ENCODE measurements at places on chromosomes 11 and 22.

DNA sequence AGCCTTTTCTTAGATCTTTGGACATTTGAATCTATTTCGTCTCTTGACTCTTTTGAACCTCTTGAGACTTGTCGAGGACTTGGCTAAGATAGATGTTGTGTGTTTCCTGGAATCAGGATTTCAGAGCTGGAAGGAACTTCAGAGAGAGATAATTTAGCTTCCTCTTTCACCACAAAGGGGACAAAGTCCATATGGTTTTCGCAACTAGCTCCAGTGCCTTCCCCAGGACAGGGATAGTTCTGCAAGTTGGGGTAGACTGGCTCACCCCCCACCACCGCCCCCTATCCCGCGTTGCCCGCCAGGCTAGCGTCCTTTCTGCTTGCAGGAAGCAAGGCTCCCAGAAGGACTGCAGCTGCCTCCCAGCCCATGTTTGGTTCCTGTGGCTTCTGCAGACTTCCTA is 75.7 kb upstream of the MYO18B start:
- DNase-seq, result no peak

- no peak for DNase-seq
Observed at GRCh38 chr11:110059706-110060463, 33.3 kb upstream of the ZC3H12C start.

- no peak for DNase-seq
Observed at GRCh38 chr11:66595245-66595904, 2.4 kb downstream of the CCS start.

DNA sequence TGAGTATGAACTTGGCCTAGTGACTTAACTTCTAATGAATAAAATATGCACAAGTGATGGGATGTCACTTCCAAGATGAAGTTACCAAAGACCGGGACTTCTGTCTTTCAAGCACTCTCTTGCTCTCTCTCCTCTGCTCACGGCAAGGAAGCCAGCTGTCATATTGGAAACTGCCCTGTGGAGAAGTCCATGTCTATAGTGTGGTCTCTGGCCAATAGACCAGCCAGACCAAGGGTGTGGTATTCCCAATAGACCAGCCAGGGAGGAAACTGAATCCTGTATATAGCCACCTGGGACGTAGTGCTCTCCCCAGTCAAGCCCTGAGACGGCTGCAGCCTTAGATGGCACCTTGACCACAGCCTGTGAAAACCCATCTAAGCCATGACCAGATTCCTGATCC is 93.2 kb upstream of the ALX4 start:
- DNase-seq, result no peak

DNA sequence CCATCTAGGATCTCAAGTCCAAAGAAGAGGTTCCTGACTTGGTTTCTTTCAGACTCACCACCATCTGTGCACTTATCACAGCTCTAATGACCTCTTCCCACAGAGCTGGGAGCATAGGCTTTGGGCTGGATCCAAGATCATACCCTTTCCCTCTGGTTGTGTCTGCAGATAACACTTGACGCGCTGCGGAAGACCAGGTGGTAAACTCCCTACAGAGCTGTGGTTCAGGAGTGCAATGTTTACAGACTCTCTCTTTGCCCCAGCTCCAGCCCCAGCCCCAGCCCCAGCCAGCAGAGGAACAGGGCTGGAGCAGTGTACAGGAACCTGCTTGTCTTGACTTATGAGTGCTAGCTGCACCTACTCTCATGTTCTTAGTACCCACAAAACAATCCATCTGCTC is 274.4 kb upstream of the SYN3 start:
- no peak for DNase-seq

GRCh38 chr11:16347928-16348685 is 8.2 kb downstream of the SOX6 start:
- DNase-seq, result no peak

GRCh38 chr11:133004369-133004768 is 527.9 kb downstream of the OPCML start:
- DNase-seq, result no peak

- DNase-seq, result no peak
Observed at GRCh38 chr11:69116671-69117070, 39.1 kb upstream of the SMIM38 start.

GRCh38 chr11:47980907-47981621 is 705 bp downstream of the PTPRJ start:
- peak; percentile 62 for DNase-seq

DNA sequence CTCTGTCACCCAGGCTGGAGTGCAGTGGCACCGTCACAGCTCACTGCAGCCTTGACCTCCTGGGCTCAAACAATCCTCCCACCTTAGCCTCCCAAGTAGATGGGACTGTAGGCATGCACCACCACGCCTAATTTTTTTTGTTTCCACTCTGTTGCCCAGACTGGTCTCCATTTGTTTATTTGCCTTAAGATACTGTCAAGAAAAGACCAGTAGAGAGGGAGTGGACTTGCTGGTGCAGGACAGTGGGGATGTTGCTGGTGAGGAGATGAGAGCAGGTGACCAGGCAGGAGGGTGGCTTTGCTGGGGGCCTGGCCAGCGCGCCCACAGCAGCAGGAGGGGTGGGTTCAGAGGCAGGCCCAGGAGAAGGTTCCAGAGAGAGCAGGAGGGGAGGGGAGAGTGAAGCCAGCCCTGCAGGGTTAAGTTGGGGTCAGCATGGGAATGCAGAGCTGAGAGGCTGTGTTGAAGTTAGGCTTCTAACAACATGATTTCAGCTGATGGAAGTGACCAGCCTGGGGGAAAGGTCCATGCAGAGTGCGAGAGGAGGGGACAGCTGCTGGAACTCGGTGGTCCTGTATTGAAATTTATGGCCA is 35.8 kb downstream of the NADSYN1 start:
- DNase-seq, result no peak

- DNase-seq, result no peak
Observed at GRCh38 chr22:47059701-47060161, 297.3 kb downstream of the TBC1D22A start.

DNA sequence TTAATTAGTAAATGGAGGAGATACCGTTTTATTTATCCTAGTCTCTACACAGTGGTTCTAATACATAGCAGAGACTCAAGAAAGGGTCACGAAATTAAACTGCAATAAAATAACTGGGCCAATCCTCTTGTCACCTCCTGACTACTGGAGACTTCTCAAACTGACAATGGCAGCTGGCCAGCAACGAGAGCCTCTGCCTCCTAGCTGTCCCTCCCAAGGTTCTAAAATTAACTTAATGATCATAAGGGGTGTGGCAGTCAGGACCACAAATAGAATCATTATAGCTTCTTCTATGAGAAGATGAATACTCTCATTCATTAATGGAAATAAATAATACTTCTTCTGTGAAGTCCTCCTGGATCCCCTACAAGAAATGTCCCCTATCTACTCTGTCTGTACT is 63.8 kb upstream of the APOA1 start:
- DNase-seq, result no peak

GRCh38 chr11:112227471-112227870 is 1.2 kb downstream of the PTS start:
- no peak for DNase-seq

DNA sequence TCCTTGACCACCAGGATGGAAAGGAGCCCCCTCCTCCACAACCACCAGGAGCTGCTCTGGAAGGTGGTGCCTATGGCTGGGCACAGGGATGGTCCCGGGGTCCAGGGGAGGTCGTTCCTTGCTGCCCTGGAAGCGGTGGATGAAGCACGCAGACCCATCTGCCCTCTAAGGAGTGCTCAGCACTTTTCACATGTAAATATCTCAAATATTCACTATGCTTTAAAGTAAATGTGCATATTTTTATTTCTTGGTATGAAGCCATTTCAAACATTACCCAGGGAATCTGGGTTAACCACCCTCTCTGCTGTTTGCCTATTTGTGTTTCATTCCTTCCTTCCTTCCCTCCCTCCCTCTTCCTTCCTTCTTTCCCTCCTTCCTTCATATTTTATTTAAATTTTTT is 21.7 kb downstream of the SPATA19 start:
- DNase-seq, result no peak

- no peak for DNase-seq
Observed at GRCh38 chr11:121810291-121810690, 305.7 kb downstream of the BLID start.

- DNase-seq, result peak; percentile 92
Observed at GRCh38 chr11:111283945-111284481, 14.3 kb upstream of the POU2AF3 start.

- DNase-seq, result no peak
Observed at GRCh38 chr11:115220423-115220822, 283.8 kb downstream of the CADM1 start.

DNA sequence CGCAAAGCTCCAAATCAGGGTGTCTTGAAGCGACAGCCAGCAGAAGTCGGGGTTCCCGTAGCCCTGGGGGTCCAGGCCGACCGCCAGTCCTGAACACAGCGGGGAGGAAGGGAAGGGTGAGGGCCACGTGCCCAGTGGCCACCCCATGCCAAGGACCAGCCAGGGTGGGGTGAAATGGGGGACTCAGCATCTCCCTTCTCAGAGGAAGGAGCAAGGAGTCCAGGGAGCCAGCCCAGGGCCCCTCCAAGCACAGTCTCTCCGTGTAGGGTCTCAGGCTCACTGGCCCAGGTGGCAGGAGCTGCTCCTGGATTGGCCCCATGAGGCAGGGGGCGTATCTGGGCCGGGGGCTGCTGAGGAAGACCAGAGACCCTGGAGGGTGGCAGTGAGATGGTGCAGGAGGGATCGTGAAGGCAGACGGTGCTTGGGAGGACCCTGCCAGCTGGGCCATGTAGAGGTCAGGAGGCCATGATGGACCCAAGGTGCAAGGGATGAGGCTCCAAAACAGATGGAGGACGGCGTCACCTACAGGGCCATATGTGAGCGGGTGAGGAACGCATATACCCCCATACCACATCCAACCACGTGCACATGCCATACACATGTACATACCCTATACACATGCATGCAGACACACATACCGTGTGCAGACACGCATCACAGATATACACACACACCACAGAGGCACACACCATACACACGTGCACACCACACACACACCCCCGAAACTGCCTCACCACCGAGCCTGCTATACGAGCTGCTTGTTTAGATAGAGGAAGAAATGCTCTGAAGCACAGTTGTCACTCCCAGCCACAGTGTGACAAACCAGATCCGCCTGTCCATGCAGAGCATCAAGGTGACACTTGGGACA is 34.4 kb downstream of the TRMU start:
- DNase-seq, result no peak

GRCh38 chr22:39109361-39109760 is 12.3 kb downstream of the APOBEC3H start:
- no peak for DNase-seq

DNA sequence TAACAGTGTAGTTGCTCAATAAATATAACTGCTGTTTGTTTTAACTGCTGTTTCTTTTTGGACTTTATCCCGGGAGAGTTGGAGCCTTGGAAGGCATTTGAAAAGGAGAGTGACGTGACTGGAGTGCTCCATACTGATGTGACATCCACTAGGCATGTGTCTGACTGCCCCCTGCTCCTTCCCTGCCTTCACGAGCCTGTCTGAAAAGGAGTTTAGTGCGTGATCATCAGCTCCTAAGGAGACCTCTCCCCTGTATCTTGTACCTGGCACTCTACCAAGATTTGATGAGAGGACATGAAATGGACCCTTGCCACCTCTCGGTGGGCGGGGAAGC is 22.9 kb downstream of the ZBTB16 start:
- no peak for DNase-seq

- DNase-seq, result no peak
Observed at GRCh38 chr11:122209619-122210366, 93.8 kb upstream of the BLID start.

DNA sequence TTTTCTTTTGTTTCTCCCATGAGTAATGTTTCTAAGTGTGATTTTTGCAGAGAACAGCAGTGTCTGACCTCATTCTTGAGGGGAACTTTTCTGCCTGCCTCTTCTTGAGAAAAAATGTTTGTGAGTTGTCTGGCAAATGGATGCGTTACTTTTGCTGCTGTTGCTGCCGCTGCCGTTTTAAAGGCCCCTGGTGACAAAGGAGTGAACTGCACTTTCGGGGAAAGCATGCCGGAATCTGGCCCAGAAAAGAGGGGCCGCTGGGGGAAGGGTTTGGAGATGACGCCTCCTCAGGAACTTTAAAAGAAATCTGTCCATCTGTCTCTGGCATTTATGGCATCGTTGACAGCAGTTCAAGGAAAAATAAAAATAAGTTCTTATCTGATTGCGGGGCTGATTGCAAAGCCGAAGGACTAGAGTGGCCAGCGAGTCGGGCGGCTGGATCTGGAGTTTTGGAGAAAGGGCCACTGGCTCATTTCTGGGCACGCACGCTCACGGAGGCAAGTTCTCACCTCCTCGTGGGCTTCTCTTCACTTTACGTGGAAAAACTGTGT is 16.5 kb downstream of the ZBTB16 start:
- DNase-seq, result peak; percentile 19

GRCh38 chr11:14144934-14145333 is 182.4 kb downstream of the SPON1 start:
- DNase-seq, result peak; percentile 33

DNA sequence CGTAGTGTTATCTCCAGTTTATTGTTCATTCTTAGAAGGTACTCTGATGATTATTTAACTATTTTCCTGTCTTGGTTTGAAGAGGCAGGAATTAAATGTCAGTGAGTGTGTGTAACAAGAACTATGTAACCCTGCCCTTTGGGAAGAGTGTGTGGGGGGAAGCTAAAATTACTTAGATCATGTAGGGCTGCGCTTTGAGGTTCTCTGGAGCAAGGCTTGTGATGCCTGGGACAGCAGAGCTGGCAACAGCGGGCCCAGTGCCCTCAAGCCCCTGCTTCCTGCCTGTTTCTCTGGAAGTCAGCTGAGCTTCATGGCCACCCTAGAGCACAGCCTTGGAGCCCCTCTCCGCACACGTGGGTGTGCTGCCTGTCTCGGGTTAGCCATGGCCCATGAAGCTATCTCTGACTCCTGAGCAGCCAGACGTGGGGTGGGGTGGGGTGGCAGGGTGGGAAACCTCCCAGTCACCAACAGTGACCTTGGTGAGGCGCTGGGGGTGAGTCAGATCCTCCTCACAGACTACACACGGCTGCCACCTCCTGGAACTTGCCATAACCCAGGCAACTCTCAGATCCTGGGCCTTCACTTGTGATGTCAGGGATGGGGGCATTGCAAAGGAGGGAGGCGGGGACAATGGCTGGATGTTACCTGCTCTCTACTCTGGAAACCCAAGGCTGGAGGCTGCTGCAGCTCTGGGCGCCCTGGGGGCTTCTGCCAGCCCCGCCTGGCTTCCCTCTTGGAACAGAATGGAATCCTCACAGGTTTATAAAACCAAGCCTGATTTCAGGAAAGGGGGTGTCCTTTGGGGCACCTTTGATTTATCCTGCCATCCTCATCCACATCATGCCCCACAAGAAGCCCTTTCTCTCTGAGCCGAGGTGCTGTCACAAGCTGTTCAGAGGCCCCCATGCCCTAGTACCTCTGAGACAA is 88.6 kb downstream of the SNX19 start:
- peak; percentile 24 for DNase-seq

GRCh38 chr11:110113505-110113904 is 20.3 kb downstream of the ZC3H12C start:
- DNase-seq, result no peak

Measured in DMS53 (cell line).